Activated CD4-positive, alpha-beta T cell treated with anti-CD3 and anti-CD28 coated beads, Interleukin-2, amount 50 U/mL, for 48 hours (primary cell): ENCODE measurements at places on chromosomes 1 and 21.

DNA sequence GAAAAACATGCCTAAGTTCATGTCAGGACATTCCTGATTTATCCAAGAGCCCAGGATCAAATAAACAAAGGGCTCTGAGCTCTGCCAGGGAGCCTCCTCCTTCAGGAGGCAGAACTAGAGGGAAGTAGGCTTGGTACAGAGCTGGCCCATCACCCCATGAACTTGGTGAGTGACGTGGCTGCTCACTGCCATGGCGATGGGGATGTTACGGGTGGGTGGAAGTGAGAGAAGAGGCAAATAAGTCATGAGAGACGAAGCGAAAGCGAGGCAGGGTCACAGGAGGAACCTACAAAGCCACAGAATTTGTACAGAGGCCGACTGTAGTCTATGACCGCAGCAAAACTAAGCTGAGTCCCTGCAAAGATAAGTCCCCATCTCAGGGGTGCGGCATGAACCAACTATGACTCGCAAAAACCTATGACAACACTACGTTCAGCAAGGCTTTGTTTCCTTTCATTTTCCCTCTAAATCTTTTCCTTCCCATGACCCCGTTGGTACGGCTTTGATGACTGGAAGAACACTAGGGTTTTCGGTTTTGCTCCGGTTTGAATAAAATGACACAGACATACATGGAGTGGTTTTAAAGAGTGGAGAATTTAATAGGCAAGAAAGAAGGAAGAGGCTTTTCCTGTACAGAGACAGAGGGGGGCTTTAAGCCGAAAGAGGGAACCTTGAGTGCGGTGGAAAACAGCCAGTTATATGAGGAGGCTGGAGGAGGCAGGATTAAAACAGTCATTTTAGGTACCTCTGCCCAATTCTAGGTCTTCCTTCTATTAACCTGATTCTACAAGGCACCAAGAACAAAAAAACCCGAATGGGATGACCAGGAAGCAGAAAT, 74.1 kb downstream of the CD46 start:
- peak; percentile 83 for DNase-seq

GRCh38 chr21:34874684-34875513, 174.2 kb downstream of the RUNX1 start:
- no peak for DNase-seq

DNA sequence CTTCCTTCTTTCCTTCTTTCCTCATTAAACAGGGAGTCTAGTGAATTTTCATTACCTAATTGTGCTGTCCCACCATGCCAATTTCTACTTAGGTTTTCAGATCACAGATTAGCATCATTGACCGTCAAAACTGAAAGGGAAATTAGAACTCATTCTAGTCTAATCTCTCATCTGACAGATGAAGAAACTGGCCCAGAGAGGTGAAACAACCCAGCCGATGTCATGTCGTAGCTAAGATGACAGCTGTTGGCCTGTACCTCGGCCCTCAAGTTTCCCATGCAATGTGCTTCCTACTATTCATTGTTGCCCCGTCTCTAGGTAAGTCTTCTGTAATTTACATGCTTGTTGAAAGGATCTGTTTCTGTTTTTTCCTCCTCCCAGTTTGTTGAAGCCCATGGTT, 128.2 kb upstream of the KIAA0040 start:
- DNase-seq, result no peak

GRCh38 chr1:53080041-53080440, 18.0 kb downstream of the PODN start:
- DNase-seq, result no peak

DNA sequence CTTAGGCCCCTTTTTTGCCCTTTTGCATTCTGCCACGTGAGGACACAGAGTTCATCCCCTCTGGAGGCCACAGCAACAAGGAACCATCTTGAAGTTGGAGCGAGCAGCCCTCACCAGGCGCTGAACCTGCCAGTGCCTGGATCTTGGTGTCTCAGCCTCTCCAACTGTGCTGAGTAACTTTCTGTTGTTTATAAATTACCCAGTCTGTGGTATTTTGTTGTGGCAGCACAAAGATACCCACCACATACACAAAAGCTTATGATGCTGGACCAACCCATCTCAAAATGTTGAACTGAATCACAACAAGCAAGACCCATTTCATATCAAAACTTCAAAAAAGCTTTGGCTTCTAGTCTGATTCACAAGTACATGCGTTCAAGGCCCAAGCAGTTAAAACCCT, 649.9 kb downstream of the KIF26B start:
- DNase-seq, result no peak

- no peak for DNase-seq
Measured at GRCh38 chr1:53122201-53122885, 20.1 kb downstream of the SLC1A7 start.

GRCh38 chr1:9957726-9958125, 14.5 kb downstream of the NMNAT1 start:
- no peak for DNase-seq

GRCh38 chr1:19240673-19241538, 10.4 kb downstream of the EMC1 start:
- DNase-seq, result peak; percentile 78

- DNase-seq, result no peak
Measured at GRCh38 chr1:9559673-9560072, 20.4 kb downstream of the SLC25A33 start.

DNA sequence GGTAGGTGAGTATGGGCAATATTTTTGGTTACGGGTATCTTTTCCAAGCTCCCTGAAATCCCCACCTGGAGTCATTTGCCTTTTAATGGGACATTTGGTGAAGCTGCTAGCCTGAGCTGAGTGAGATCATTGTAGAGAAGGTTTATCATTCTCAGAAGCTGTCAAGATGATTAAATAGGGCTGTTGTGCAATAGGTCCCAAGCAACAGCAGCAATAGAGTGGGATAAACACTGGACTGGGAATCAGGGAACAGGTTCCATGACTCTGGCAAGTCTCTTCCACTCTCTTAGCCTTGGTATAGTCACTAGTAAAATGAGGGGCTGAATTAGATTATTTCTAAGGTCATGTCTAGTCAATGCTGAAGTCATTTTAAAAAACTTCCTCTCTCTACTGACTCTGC, 30.3 kb upstream of the FAM78B start:
- DNase-seq, result no peak

DNA sequence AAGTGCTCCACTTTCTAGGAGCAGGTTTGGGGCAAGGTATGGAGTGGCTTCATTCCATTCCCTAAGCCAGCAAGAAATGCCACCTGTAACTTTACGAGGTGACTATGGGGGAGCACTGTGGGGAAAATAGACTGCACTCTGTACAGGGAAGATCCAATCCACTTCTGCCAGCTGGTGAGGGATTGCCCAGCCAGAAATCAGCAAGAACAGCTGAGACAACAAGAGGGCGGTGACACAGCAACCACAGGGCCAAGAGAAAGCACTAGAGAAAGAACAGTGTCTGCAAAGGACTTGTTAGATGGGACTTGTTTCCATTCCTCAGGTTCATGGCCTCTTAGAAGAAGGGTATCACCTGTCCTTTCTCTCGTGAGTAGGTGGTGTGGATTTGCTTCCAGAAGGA, 19.6 kb downstream of the CAPN8 start:
- DNase-seq, result no peak

- DNase-seq, result no peak
Measured at GRCh38 chr1:211145944-211146343, 12.0 kb upstream of the KCNH1 start.

DNA sequence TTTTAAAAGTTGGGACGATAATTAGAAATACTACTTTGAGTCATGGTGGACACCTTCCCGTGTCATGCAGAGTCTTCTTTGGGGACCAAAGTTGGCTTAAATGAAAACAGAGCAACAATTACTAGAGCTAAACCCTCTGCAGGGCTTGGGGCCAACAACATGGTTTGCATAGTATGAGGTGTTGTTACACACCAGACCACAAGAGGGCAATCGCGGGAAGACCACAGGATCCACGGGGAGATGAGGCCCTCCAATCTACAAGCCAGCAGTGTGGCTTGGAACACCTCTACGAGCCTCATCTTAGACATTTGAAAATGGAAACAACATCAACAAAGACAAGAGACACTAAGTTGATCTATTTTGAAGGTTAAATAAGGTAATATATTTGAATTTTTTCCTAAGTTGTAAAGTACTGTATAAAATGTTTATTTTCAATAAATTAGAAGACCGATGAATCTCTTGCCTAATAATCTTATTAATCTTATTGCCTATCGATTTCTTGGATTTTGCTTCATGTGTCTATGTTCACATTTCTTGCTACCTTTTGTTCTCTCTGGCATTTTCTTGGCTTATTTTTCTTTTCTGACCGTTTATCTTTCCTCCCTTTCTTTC, 8.2 kb upstream of the SMCP start:
- peak; percentile 62 for DNase-seq

DNA sequence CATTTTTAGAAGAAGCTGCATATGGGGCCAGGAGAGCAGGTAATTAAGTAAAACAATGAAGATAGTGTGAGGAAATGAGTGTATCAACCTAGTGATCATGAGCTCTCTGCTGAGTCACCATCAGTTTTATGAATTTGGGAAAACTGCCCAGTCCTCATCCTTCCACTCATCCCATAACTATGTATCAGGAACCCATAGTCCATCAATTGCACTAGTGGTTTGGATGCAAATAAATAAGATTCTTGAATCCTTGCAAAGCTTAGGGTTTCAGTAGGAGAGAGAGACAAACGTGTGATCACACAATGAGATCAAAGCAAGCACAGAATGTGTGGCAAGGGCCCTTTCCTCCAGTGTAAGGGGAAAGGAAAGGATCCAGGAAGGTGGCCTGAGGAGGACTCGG, 145.6 kb downstream of the ZZZ3 start:
- DNase-seq, result no peak

GRCh38 chr1:7253988-7254587, 468.8 kb downstream of the CAMTA1 start:
- DNase-seq, result no peak

GRCh38 chr1:94898491-94899385, 28.2 kb downstream of the CNN3 start:
- DNase-seq, result no peak

DNA sequence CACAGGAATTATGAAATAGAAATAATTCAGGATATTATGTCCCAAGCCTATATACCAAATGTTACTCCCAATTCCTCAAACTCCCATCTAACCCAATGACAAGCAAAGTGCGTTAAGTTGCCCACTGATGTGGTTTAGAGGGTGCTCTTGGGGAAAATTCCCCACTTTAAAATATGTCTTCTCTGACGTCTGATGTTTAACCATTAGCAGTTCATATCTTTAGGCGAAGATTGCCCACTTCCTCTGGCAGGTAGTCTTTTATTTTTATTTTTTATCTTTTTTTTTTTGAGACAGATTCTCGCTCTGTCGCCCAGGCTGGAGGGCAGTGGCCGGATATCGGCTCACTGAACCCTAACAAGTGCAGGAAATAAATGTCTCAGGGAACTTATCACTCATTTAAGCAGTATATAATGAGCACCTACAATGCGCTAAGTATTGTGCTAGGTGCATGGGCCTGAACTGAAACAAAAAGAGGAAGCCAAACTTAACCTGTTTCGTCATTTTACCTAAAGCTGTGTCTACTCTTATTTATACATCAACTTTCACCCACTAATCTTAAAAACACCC, 1.3 kb upstream of the LYST start:
- DNase-seq, result no peak

- DNase-seq, result no peak
Measured at GRCh38 chr1:6106321-6106731, 60.6 kb downstream of the KCNAB2 start.

DNA sequence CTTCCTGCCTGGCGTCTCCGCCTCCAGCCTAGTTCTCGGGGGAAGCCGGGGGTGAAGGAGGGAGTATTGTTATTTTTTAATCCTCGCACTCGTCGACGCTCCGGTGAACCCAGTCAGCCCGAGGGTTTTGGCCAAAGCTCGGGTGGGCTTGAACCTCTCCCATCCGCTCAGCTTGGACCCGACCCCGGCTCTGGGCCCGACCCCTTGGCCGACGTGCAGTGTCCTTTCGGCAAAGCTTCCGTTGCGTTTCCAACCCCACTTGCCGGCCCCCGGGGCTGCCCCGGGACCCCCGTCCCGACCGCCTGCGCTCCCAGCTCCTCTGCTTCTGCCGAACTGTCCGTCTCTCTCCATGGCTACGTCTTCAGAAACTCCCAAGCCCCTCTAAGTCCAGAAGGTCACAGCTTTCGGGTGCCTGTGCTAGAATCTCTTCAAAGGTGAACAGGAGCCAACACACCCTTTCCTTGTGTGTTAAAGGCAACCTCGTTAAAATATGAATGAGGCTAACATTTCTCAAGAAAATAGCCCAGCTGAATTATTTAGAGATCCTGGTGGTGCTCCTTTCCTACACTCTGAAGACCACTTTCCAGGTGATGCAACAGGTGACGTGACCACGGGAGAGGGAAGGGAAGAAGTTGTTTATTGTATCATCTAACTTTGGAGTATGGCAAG, 647 bp downstream of the DESI2 start:
- DNase-seq, result no peak

DNA sequence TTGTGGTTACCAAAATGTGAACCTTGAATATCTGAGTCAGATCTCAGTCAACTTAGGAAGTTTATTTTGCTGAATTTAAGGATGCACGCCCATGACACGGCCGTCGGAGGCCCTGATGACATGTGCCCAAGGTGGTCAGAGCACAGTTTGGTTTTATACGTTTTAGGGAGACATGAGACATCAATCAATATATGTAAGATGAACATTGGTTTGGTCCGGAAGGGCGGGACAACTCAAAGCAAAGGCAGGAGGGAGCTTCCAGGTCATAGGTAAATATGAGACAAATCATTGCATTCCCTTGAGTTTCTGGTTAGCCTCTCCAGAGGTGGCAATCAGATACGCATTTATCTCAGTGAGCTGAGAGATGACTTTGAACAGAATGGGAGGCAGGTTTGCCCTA, 1.0 kb upstream of the PRMT2 start:
- peak; percentile 46 for DNase-seq

GRCh38 chr1:219461981-219462400, 150.9 kb downstream of the ZC3H11B start:
- no peak for DNase-seq

DNA sequence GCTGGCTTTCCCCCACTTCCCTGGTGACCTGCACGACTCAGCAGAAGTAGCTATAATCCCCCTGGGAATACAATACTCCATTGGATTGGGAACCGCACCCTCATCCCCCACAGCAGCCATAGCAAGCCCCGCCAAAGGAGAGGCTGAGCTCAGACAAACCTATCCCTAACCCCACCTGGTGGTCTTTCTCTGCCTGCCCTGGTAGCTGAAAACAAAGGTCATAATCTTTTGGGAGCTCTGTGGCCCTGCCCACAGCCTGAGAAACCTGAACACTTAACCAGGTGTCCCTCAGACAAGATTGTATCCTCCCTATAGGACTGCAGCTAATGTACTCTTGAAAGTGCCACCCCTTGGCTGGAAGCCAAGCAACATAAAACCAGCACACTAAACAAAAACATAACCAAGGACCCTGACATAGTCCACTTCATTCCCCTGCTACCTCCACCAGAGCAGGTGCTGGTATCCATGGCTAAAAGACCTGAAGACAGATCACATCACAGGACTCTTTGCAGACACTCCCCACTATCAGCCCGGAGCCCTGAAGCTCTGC, 71.6 kb upstream of the RUNX1 start:
- DNase-seq, result no peak

DNA sequence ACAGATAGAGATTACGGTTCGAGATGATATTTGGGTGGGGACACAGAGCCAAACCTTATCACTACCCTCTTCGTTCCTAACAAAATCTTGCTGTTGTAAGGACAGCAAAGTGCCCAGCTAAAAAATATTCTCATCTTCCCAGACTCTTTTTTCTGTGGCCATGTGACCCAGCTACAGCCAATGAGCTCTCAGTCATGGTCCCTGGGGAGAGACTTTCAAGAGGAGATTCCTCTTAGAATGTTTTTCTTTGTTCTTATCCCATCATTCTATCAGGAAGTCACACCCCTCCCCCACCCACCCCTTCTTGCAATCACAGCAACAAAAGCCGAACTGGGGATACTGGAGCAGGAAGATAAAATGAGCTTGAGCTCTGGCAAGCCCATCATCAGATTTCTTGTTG, 247.1 kb downstream of the CHRM3 start:
- no peak for DNase-seq
